CD4-positive, alpha-beta T cell treated with Interleukin-15 for 4 hours (primary cell): ENCODE measurements at places on chromosomes 3 and 15.

- DNase-seq: no peak
These were observed 190.1 kb downstream of the GOLGA6L6 start for GRCh38 chr15:20351448-20351971.

DNA sequence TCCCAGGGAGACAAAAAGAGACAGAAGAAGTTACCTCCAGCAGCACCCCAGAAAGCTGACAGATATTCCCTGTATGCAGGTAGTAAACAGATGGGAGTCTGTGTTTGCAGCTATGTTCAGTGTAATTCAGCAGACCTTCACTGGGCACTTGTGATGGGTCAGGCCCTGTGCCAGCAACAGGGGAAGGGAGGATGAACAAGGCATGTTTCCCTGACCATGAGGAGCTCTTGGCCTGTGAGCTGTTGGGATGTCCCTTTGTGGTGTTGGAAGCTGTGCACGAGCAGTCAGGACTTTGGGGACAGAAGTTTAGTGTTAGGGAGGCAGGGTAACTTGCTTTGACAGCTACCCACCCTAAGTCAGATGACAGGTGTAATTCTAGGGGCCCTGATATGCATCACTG is 106.0 kb upstream of the TRIM42 start:
- no peak for DNase-seq

DNA sequence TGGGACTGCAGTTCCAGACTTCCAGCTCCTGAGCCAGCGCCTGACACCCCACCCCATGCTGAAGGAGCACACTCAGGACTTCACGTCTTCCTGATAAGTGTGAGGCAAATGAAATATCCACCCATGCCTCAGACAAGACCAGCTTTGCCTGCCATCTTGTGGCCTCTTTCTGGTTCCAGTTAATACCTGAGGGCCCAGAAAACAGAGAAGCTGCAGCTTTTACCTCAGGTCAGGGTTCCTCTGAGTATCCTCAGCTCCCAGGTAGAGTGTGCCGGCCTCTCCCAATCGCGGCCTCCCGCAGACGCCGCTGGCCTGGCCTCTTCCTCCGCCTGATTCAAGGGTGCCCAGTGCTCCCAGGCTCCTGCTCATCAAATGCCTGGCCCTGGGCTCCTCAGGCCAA is 5.1 kb upstream of the KLHL6 start:
- DNase-seq: peak; percentile 19

DNA sequence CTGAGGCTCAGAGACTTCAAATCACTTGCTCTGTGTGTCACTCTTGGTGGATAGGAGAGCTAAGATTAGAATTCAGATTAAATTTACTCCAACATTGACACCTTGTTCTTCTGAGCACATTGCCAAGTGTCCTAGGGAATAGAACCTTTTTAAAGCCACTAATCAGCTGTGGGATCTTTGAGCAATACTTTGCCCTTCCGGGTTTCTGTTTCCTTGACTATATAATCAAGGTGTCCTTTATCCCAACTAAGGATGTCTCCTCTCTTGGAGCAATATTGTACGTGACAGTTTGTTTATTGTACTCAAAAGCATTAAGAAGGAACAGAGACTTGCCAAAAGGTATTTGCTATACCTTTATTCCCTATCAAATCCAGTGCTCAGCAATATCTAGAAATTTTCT is 170.9 kb upstream of the CADPS start:
- no peak for DNase-seq

DNA sequence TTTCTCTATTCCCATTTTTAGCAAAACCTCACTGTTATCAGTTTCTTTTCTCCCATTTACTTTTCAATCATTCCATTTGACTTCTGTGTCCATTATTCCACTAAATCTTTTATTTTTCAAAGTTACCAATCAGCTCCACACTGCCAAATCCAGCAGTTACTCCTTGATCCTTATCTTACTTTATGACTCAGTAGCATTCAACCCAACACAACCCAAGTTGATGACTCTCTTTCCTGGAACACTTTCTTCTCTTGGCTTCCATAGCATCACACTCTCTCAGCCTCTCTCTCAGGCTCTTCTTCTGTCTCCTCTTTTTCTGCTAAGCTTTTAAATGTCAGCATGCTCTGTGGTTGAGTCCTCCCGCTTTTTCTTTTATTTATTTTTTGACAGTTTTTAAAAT is 36.3 kb downstream of the RASGRP1 start:
- DNase-seq: peak; percentile 28

DNA sequence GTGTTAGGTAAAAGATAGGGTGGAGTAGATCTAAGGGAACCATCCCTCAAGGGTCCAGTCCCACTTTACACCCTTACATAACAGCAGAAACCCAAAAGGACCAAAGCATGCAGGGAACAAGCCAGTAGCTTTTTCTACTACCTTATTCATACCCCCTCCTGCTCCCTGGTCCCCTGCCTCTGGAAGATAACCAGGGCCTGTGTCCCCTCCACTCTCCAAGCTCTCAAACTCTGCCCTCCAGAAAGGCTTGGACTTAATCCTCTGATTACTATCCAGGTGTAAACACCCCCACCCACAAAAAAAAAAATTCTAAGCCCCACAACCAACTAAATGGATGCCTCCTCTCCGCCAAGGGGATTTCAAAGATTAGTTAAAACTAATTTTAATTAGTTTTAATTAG is 33.9 kb upstream of the STRIT1 start:
- no peak for DNase-seq

DNA sequence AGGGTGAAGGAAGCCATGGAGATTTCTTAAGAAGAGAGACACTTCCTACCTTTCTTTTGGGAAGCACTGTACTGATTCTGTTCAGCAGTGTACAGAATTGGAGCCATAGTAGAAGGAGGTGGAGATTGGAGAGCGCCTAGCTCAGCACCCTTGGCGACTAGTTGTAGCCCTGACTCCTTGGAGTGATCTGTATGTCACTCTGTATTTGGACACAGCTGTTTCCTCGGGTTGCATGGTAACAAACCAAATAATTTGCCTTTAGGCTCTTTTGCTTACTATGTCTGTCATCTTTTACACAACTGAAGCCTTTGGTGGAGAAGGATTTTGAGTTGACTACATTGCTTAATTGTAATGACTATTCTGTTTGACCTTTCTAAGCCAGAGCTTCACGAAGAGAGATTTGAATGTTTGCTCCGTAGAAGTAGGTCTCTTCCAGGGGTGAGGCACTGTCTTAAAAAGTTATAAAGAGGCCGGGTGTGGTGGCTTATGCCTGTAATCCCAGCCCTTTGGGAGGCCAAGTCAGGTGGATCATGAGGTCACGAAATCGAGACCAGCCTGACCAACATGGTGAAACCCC is 77.1 kb downstream of the AKAP13 start:
- no peak for DNase-seq

DNA sequence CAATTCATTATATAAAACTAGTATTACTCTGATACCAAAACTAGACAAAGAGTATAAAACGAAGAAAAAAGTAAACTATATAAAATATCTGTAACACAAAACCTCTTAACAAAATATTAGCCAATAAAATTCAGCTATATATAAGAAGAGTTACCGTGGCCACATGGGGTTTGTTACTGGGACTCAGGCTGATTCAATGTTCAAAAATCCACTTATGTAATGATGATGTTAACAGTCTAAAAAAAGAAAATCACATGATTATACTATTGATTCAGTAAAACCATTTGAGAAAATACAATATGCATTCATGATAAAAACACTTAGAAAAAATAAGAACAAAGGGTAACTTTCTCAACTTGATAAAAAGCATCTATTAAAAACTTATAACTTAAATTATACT is 18.3 kb downstream of the P2RY1 start:
- no peak for DNase-seq

- no peak for DNase-seq
These were observed 7.6 kb upstream of the PPP1R2 start for GRCh38 chr3:195550723-195551122.

- DNase-seq: no peak
These were observed 222.0 kb downstream of the P3H2 start for GRCh38 chr3:189898559-189899153.

DNA sequence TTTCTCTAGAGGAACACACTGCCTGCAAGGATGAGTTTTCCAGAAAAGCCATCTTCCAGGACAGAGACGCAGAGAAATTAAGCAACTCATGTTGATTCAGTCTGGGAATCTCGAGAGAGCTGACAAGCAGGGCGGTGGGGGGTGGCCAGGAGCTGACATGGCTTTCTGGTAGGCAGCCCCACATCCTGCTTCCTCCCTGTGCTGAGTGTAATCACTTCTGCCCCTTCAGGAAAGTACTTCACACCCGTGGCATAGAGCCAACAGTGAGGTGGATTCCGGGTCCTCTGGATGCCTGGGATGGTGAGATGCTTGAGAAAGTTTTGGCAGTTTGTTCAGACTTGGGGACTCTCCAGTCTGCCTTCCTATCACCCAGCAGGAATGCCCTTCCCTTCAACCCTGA is 221.1 kb downstream of the SLCO3A1 start:
- DNase-seq: no peak

- DNase-seq: no peak
These were observed 66.0 kb downstream of the GPD1L start for GRCh38 chr3:32172420-32172819.

DNA sequence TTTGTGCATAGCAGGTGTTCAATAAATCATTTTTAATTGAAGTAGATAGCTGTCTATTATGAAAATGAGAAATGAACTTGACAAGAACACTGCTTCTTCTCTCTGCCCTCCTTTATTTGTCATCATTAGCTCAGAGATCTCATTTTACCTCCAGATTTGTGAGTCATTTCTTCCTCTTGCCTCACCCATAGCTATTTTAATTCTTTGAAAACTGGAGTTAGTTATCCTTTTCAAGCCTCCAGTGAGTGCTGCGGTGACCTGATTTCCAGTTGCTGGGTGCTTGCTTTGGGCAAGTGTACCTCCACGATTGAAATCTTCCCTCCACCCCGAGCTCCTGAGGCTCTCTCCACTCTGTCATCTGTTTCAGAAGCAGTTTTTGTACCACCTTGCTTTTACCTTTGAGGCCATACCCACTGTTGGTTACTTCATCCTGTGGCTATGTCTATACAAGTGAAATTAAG is 114.6 kb downstream of the NFKBIZ start:
- peak; percentile 14 for DNase-seq

- DNase-seq: no peak
These were observed 36.3 kb upstream of the SNX4 start for GRCh38 chr3:125556314-125556713.

DNA sequence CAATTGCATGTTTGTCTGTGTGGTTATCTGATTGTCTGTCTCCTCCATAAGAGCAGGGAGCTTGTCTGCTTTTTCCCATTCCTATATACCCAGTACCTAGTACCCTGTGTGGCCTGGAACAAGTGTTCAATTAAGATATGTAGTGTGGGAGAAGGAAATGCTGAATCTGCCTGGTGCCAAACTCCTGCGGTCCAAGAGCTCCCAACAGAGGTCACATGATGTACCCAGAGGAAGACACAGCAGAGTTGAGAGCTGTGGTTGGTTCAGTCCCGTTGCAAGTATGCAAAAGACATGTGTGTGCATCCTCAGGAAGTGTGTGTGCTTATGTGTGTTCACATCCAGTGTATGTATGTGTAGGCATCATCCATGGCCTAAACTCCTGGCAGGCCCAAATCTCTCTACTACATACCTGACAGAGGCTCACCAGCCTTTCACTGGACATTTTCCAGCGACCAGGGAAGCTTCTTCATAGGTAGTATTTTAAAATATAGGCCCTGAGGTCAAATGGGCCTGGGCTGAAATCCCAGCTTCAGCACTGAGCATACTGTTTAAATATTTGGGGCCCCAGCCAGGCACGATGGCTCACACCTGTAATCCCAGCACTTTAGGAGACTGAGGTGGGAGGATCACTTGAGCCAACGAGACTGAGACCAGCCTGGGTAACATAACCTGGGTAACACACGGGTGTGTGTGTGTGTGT is 34.0 kb upstream of the ITGA11 start:
- DNase-seq: no peak

- DNase-seq: peak; percentile 6
These were observed 1.3 kb downstream of the GOLGA8A start for GRCh38 chr15:34436126-34436955.

DNA sequence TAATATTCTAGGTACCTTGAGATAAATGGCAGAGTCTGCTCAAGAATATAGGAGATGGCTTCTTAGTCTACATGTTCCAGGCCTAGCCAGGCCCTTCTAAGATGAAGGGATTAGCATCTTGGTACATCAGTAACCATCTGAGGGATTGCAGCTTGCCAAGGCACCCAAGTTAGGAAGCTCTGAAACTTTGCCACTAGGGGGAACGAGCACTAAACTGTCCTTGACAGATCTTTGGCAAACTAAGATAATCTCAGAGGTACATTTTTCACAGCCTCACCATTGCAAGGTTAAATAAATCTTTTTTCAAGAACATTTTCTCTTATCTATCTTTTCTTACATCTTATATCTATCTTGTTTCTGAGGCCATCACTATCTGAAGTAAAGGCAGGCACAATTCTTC is 351.2 kb downstream of the RAP2B start:
- peak; percentile 2 for DNase-seq

GRCh38 chr15:72796210-72796514 is 12.6 kb upstream of the ADPGK start:
- no peak for DNase-seq

- no peak for DNase-seq
These were observed 54.6 kb upstream of the PCSK6 start for GRCh38 chr15:101543926-101544612.

DNA sequence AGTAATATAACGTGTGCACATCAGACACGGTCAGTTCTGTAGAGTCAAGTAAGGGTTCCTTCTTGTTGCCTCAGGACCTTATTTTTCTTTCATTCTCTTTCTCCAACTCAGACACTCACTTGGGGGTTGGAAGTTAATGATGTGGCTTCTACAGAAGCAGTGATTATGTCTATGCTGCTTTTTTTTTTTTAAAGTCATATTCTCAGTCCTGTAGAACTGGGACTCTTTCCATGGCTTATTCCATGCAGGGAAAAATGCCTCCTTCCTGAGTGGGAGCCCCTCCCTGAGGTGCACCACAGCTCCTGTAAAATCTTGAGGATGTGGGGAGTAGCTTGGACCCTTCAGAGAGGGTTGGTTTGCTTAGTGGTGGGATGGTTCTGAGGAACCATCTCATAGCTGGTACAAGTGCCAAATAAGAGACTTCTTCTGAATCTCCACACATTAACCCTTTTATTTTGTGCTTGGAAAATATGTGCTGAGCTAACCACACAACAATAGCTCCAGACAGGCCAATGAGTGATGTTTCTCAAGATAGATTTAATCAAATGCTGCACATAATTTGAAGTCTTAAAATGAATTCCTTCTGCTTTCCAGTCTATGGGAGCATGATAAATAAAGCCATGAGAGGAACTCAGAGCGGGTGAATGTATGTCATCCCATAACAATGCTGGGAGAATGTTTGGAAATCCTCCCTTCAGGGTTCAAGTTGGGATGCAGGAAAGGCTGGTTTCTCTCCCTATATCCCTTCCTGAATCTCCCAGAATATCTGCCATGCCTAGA is 23.3 kb upstream of the FSTL1 start:
- no peak for DNase-seq
